Caco-2 (cell line): ENCODE measurements at places on chromosomes 6 and 20. TPM values are rescaled to one million over a fixed set of nuclear protein-coding genes. Genes with fewer than 3 reads are reported as not detected.

DXO gene
- 22.4 and 23.7 TPM in 2 replicates for total RNA-seq

DNA sequence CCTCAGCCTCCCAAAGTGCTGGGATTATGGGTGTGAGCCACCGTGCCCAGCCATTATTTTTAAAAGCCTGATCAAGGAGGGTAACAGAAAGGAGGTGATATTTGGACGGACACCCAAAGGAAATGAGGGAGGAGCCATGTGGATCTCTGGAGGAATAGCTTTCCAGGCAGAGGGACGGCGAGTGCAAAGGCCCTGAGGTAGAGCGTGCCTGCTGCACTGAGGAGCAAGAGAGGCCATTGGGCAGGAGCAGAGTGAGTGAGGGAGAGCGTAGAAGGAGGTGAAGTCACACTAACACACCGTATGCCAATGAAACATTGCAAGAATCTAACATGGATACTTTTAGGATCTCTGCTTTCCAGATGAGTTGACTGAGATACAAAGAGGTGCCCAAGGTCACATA lies 58.9 kb upstream of the ZNFX1 start:
- DNase-seq = no peak

DNA sequence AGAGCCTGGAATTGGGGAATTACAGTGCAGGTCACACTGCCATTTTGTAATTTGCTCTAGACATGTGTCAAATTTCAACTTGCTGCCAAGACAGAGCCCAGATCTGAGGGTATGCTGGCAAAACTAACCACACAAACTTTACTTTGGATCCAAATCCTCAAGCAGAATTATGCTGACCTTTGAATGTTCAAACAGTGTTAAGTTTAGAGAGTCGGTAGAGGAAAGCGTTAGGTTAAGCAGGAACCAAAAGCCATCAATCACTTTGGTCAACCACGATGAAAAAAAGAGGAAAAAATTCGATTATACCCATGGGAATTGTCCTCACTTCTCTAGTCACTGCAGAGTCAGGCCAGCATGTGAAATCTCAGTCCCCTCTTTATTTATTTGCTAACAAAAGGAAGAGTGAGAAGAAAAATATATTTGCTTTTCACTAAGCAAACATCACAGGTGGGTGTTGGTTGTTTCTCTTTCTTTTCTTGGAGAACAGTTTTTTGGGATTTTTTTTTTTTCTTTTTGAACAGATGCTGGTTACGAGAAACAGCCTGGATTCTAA lies 105.1 kb upstream of the ADGRF1 start:
- DNase-seq = no peak

GRCh38 chr20:46377518-46377917 lies 28.9 kb downstream of the ELMO2 start:
- no peak for DNase-seq

- DNase-seq = no peak
These were observed 432.7 kb downstream of the TFAP2A start for GRCh38 chr6:9982215-9982614.

DNA sequence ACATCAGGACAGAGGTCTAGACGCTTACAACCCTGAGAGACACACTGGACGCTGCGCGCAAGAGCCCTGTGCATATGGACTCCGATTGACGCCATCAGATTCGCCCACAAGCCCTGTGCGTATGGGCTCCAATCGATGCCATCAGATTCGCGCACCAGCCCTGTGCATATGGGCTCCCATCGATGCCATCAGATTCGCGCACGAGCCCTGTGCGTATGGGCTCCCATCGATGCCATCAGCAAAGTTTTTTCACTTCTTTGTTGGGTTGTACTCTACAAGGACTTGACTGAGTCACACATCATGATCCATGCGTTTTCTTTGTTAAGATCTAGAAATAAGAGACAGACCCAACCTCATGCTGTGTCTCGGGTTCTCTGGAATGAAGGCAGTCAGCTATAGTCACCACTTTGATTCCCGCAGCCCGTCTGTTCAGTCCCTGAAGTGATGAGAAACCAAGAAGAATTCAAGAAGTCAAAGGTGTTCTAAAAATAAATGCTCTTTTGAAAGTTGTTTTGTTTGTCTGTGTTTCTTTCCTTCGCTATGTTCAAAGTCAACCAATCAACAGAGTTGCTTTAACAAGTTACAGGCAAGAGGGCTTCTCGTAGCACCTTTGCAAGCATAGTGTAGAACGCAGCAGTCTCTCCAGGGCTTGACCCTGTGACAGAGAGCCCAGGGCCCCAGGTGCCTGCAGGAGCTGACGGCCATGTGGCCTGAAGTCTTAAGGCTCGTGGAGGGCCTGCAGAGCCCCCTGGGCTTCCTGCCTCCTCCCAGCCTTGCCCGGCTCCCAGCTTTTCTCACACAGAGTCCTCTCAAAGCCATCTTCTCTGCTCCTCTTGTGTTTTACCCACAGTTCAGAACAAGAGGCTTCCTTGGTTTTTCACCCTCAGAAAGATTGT lies 7.9 kb downstream of the RPS6KA2 start:
- no peak for DNase-seq

- no peak for DNase-seq
These were observed 141.6 kb upstream of the EYA4 start for GRCh38 chr6:133099573-133099972.

OR2W1 gene
- not detected in 2 replicates for total RNA-seq

PRRT1 gene
- total RNA-seq = 2.0 and 3.6 TPM in 2 replicates

SOD2 gene
- 109 and 110 TPM in 2 replicates for total RNA-seq

DNA sequence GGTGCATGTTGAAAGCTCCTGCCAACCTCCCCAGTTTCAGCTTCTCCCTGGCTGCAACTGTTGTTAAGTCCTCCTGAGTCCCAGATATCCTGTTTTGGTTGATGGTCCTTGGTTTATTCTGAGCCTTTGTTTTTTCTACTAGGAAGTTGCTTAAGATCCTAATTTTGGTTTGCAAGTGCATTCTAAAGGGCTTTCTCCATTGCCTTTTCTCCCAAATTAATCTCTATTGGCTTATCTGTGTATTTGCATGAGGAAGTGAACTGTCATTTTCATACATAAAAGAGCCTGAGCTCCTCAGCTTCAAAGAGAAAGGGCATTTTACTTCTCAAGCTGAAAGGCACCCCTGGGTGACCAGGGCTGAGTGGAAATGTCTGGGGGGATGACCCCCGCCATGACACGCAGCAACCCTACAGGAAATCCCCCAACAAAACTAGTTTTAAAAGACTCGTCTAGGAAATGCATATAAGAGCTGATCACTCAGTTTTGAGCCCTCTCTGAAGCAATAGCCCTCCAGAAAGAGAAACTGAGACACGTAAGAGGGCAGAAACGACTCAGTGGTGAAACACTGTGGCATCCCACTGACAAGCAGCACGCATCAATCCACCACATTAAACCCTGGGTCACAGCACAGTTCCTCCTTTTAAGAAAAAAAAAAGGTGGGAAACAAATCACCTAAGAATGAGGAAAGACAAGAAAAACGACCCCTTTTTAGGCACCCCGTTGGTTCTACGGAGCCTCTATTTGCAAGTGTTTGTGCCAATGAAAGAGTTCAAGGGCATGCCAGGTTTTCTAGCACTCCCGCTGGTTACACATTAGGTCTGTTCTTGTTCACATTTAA lies 140.9 kb downstream of the THBS2 start:
- DNase-seq = no peak

- no peak for DNase-seq
These were observed 4.4 kb upstream of the TAB2 start for GRCh38 chr6:149313070-149313469.

- DNase-seq = no peak
These were observed 109.0 kb downstream of the UNC5CL start for GRCh38 chr6:40930045-40930444.

C6orf58 gene
- total RNA-seq = not detected in 2 replicates

GRCh38 chr6:111985202-111985731 lies 68.6 kb upstream of the CCN6 start:
- peak; percentile 71 for DNase-seq

CRISP2 gene
- not detected in 2 replicates for total RNA-seq

PCMTD2 gene
- total RNA-seq = 79.5 and 101 TPM in 2 replicates

ID4 gene
- not detected in 2 replicates for total RNA-seq

DNA sequence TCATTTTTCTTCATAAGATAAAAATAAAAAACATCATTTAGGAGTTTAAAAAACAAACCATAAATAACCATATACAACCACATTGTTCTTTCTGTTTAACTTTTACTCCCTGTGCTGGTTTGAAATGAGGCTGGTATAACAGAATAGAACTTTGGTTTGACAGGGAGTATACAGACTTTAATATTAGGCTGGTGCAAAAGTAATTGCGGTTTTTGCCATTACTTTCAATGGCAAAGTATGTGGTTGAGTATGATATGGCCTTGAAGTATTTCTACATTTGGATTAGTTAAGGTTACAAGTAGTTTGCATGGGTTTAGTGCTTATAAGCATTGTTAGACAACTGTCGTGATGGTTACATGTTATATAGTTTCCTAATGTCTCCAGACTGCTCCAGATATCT lies 29.0 kb upstream of the COL10A1 start:
- DNase-seq = no peak

POPDC3 gene
- total RNA-seq = 0.70 and 0.84 TPM in 2 replicates

GRCh38 chr6:10433322-10433721 lies 18.4 kb upstream of the TFAP2A start:
- DNase-seq = no peak

DNA sequence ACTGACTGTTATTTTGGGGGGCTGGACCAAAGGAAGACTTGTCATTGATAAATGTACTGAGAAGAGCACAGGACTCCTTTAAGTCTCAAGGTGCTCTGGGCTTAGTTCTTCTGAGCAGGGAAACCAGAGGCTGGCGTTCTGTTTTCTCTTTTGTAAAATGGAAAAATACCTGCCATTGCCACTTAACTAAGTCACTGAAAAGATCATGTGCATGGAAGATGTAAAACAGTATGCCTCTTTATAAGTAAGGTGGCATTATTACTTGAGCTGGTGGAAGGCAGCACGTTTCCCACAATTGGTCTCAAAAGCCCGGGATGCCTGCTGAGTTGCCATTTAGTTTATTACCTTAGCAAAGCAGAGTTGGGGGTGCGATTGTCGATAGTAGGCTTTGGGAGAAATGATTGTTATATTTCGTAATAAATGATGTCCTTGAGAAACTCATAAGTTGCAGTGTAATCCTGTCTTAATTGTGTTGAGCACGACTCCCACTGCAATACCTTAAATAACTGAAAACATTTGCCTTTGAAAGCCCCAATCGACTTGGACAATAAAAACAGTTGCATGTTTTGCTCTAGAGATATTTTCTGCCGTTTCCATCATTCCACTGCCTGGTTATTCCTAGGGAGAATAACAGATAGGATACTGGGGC lies 3.6 kb downstream of the JARID2 start:
- no peak for DNase-seq

- DNase-seq = peak; percentile 79
These were observed 51.1 kb downstream of the GGTLC1 start for GRCh38 chr20:23937303-23938117.

DNA sequence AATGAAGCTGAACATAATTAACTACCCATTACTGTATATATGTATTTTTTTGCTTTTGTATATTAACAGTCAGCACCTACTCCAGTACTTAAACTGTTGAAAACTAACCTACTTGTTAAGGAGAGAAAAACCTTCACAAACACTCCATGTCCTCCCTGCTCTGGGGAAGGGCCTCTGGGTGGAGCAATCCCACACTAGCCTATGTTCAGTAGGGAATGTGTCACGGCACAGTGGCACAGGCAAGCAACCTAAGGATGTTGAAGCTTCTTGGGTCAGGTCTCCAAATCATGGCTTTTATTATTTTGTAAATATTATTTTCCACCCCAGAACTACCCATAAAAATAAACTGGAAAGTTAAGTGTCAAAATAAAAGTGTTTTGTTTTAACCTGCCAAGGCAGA lies 5.3 kb downstream of the MAN1A1 start:
- DNase-seq = no peak

DNA sequence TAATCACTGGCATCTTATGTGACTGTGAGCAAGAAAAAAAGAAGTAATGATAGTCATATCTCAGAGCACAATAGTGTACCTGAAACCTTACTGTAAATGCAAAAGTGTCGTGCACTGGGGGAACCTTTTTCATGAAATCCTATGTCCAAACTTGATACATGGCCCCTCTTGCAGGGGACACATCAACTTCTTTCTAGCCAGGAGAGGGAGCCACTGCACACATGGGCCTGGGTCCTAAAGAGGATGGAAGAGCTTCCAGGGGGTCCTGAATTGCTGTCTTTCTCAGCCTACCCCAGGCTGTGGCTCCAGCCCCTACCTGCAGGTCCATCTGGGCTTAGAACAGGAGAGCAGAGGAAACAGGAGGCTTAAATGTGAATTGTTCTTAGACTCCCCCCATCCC lies 165.7 kb downstream of the SOD2 start:
- DNase-seq = no peak

GRCh38 chr20:1663917-1664316 lies 6.3 kb upstream of the SIRPG start:
- no peak for DNase-seq

GRCh38 chr6:95087394-95088097 lies 489.8 kb upstream of the MANEA start:
- no peak for DNase-seq

TPBG gene
- total RNA-seq = 4.0 and 4.3 TPM in 2 replicates

FOXS1 gene
- not detected in 2 replicates for total RNA-seq

DNA sequence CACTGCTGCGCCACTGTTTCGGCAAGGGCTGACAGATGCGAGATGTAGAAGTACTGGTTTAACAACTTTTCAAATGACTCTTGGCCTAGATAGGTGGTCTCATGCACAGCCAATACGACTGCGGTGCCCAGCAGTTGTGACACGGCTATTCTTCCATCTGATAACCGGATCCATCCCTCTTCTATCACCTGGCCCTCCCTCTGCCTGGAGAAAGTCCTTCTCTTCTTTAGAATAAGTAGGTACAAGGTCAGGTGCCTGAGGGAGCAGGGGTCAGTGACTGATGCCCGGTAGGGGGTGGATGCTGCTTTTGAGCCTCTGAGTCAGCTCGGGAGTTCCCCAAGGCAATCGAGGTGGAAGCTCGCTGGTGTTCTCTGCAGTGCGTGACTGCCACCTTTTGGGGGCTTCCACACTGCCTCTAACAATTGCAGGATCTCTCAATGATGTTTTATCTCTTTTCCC lies 166.8 kb upstream of the GRIK2 start:
- peak; percentile 43 for DNase-seq

GRCh38 chr20:37276494-37277252 lies 12.8 kb upstream of the MANBAL start:
- no peak for DNase-seq

GRCh38 chr20:64239449-64240242 lies 15.9 kb upstream of the PCMTD2 start:
- DNase-seq = no peak

SOX18 gene
- total RNA-seq = 0.44 and 0.84 TPM in 2 replicates

GRCh38 chr6:13027207-13027606 lies 301.1 kb downstream of the TBC1D7 start:
- DNase-seq = no peak

- DNase-seq = peak; percentile 38
These were observed 54.2 kb downstream of the TBC1D7 start for GRCh38 chr6:13273931-13274706.

- peak; percentile 27 for DNase-seq
These were observed 115.6 kb upstream of the FAM83B start for GRCh38 chr6:54730767-54731630.

HAO1 gene
- total RNA-seq = not detected in 2 replicates

KHDC1L gene
- not detected in 2 replicates for total RNA-seq
